AG04449 (cell line): ENCODE measurements at places on chromosomes 12 and 14.

DNA sequence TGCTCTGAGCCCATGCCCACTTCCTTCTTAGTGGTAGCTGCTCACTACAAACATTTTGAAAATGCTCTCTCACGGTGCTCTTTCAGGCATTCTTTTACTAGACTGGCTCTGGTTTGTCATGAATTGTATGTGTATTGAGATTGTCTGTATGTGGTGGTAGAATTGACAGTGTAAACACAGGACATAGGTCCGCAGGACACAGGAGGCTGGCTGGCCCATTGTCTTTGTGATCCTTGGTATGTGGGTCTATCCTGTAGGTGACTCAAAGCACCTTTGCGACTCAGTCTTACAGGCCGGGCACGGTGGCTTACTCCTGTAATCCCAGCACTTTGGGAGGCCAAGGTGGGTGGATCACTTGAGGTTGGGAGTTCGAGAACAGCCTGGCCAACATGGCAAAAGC, 250.9 kb downstream of the C12orf75 start:
- DNase-seq, result no peak

- DNase-seq, result no peak
These were observed 232.1 kb downstream of the NAV3 start for GRCh38 chr12:78062786-78063185.

DNA sequence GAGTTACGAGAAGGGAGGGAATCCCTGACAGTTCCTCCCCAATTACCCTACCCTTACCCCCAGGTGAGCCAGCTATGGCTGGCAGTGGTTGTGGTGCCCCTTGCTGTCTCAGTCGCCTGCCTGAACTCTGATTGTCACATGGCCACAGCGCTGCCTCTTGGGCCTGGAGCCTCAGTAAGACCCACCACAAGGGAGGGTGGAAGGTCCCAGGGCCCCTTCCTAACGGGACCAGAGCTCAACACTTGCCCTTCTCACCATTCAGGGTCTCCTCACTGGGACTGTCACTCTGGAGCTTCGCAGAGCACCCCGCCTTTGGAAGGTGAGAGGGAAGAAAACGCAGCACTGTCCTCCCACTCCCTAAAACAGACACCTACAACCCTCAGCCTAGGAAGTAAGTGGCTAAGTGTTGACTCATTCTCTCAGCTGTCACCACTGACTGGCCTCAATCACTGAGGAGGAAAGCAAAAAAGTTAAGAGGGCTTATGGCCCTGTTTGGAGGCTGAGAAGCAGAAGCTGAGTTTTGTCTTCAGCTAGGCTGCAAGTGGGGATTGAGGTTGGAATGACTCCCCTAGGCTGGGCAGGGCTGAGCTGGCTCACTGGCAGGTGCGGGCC, 1.0 kb downstream of the TMEM253 start:
- no peak for DNase-seq

DNA sequence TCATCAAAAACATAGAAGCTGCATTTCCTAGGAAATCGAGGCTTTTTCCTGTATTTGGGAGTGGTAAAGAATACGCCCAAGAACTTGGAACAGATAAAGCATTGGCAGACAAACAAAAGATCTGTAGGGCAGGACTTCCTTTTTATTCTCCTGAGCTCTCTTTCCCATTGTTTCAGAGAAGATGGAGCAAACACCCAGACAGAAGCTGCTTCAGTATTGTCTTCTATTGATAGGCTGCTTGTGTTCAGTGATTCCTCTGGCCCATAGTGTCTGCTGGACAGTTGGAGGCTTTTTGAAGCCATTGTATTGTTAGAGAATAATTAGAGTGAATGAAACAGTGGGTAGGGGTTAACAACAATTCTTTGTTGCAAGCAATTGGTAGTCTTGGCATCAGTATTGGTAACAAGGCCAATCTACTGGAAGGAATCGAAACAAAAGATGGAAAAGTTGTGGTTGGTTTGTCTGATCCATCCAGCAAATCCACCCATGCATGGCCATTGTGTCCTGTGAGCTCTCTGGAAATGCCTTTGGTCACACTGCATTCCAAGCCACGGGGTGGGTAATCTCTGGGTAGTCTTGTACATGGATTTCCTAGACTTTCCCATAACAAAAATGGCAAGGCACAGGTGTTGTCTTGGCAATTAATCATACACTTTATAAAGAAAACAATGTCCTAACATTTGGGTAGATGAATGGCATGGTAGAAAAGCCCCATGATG, 424.8 kb downstream of the RAD51B start:
- no peak for DNase-seq

GRCh38 chr12:89082370-89082753, 269.9 kb downstream of the DUSP6 start:
- no peak for DNase-seq

GRCh38 chr14:100737526-100737925, 10.8 kb downstream of the DLK1 start:
- no peak for DNase-seq

DNA sequence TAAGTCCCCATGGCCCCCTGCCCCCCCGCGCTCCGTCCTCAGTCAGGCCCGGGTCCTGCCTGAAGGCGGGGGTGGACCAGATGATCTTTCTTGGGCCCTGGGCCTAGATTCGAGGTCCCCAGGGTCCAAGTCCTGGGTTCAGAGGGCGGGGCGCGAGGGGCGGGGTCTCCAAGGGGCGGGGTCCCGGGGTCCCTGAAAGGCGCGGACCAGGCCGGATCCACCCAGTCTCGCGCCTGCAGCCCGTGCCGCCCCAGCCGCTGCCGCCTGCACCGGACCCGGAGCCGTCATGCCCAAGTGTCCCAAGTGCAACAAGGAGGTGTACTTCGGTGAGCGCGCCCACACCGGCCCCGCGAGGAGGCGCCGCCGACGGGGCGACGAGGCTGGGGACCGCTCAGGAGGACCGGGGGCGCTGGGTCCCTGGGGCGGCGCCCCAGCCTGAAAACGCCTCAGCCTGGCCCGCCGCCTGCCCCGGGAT, 325 bp downstream of the CRIP1 start:
- DNase-seq, result no peak

DNA sequence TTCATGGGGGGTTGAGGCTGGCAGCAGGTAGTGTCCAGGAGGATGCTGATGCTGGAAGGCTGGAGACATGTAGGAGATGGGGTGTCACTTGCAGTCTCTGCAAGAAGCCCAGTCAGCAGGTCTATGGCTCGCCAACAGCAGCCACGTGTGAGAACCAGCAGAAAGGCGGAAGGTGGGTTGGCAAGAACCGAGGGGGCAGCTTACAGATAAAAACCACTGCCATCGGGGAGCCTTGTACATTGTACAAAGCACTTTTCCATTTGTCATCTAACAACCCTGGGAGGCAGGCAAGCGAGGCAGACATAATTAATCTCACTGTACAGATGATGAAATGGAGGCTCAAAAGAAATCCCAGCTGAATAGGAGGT, 167.2 kb downstream of the KCNA5 start:
- no peak for DNase-seq

DNA sequence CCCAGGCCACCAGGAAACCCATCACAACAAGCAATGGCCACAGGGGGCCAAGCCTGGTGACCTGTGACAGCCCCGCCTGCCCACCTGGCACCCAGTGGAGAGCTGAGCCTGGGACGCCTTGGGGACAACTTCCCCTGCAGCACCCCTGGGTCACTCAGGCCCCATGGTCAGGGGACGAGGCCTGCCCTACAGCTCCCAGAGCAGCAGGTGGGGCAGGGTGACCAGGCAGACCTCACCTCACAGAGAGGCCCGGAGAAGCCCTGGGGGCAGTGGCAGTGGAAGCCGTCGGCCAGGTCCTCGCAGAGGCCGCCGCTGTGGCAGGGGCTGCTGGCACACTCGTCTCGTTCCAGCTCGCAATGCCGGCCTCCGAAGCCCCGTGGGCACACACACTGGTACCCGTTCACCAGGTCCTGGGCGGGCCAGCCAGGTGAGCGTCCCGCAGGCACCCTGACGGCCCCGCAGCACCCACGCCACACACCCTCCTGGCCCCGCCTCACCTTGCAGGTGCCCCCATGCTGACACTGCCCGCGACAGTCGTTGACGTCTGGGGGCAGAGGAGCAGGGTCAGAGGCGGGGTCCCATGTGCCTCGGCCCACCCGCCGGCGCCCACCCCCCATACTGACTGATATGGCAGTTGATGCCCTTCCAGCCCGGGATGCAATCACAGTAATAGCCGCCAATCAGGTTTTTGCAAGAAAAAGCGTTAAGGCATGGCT, 18.1 kb downstream of the JAG2 start:
- no peak for DNase-seq

DNA sequence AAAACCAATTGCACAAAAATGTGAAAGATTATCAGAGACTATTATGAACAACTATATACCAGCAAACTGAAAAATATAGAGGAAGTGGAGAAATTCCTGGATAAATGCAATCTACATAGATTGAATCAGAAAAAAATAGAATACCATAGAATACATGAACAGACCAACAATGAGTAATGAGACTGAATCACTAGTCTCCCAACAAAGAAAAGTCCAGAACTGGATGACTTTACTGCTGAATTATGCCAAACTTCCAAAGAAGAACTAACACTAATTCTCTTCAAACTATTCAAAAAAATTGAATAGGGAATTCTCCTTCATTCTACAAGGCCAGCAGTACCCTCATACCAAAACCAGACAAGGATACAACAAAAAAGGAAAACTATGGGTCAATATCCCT, 60.6 kb downstream of the GUCY2C start:
- DNase-seq, result no peak

DNA sequence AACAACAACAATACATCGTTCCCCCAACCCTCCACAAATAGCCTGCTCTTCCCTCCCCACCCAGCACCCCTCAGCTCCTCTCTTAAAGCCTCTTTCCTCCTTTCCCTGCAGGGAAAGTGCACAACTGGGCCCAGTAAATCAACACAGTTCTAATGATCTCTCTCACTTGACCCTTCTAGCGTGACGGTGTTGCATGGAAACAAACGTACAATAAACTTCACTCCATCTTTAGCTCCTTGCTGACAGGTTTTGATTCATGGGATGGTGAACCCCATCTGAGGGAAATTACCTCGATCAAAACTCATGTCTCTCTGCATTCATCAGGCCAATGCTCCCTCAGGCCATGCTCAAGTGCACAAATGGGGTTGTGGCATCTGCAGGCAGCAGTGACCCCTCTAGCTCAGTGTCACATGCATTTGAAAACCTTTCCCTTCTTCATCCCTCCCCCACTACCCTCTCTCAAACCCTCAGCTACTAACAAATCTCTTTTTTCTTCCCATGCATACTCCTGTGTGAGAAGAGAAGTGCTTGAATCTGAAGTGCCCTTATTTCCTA, 22.9 kb downstream of the GDF11 start:
- DNase-seq, result no peak

DNA sequence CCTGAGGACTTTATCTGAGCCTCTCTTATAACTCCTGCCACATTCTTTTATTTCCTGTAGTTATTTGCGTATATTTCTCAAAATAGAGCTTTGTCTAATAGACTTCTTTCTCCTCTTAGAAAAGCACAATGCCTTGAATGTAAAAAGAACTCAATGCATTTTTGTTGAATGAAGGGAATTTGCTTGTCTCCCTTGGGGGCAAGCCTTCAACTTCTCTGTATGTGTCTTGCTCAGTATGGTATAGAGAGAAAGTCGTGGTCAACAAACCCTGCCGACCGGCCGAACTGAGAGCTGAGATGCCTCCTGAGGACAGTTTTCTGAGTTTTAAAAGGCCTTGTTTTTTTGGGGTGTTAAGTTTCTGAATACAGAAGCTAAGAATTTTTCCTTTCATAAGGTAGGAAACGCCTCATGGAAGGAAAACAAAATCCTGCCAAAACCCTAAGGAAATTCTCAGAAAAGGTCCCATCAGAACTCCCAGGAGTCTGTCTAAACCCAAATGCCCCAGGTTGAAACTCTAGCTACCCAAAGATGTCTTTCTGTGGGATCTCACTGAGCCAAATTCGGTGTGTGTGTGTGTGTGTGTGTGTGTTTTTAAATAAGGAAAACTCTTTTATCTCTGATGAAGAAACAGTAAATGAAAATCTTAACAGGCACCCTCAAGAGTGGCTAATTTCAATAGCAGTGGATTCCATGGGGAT, 136.6 kb downstream of the C12orf75 start:
- DNase-seq, result no peak

DNA sequence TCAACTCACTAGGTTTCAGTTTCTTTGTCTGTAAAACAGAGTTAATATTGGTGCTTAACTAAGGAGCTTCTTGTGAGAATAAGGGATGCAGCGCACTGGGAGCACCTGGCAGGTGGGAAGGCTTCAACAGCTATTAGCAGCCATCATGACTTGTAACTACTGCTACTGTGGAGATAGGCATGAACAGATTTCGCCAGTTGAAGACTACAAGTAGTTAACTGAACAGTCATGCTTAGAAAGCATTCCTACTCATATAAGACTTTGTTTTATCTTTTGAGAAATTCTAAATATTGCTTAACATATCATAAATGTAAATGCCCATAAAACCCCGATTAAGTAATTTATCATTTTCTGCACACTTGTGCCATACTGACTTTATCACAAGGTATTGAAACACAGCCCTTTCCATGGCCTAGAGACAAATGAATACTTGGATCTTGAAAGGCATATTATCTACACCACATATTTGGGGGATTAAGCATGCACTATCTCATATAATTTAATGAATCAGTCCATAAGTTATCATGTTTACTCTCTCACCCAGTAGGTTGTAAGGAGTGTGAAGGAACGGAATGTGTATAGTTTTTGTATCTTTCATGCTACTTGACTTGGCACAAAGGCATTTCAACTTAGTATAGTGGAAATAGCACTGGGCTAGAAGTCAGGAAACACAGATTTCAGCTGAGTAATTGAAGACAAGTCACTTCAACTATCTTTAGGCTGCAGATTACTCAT, 16.1 kb downstream of the NTN4 start:
- peak; percentile 75 for DNase-seq

DNA sequence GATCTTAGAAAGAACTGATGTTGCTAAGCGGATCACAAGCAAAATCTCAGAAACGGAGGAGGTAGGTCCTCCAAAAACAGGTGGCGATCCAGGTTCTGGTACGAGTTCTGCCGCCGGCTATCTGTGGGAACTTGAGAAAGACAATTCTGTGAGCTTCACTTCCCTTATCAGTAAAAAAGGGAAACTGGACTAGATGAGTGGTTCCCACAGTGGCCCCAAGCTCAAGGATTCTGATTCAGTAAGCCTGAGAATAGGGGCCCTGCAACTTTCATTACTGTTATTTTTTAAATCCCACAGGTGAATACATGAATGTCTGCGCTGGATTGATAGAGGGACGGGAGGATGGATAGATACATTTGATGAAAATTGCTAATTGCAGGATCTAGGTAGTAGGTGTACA, 160.2 kb downstream of the PPM1H start:
- no peak for DNase-seq

DNA sequence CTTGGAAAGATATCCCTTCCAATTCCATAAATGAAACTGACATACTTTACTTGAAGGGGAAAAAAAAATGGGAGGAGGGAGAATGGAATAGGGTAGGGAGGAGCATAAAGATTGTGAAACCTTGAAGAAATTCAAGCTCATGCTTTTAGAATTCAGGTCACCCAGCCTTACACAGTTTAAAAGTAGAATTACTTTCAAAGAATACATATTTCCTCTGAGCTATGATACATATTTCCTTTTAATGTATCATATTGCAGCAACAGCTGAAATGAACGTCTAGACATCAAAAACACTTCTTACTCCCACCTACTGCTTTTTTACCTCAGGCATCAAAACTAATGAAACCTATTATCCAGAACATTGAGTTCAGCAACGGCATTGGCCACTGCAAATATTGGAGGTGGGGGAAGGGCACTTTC, 156.0 kb downstream of the MED13L start:
- no peak for DNase-seq
